Activated naive CD8-positive, alpha-beta T cell treated with anti-CD3 and anti-CD28 coated beads for 36 hours (primary cell): ENCODE measurements at places on chromosomes 16 and 17. TPM values are rescaled to one million over a fixed set of nuclear protein-coding genes. Genes with fewer than 3 reads are reported as not detected.

ZNF75A gene
- 34.2 TPM for total RNA-seq

GRCh38 chr17:18368946-18369345 is 5.6 kb upstream of the SHMT1 start:
- H3K4me3 ChIP-seq, result no peak overlapping the region
- peaks cover 2% of the 10 kb centered on the region for H3K4me1 ChIP-seq
- H3K27me3 ChIP-seq, result peaks cover 3% of the 10 kb centered on the region
- no peak overlapping the region for H3K27ac ChIP-seq
- no peaks in the 10 kb centered on the region for H3K36me3 ChIP-seq

DNA sequence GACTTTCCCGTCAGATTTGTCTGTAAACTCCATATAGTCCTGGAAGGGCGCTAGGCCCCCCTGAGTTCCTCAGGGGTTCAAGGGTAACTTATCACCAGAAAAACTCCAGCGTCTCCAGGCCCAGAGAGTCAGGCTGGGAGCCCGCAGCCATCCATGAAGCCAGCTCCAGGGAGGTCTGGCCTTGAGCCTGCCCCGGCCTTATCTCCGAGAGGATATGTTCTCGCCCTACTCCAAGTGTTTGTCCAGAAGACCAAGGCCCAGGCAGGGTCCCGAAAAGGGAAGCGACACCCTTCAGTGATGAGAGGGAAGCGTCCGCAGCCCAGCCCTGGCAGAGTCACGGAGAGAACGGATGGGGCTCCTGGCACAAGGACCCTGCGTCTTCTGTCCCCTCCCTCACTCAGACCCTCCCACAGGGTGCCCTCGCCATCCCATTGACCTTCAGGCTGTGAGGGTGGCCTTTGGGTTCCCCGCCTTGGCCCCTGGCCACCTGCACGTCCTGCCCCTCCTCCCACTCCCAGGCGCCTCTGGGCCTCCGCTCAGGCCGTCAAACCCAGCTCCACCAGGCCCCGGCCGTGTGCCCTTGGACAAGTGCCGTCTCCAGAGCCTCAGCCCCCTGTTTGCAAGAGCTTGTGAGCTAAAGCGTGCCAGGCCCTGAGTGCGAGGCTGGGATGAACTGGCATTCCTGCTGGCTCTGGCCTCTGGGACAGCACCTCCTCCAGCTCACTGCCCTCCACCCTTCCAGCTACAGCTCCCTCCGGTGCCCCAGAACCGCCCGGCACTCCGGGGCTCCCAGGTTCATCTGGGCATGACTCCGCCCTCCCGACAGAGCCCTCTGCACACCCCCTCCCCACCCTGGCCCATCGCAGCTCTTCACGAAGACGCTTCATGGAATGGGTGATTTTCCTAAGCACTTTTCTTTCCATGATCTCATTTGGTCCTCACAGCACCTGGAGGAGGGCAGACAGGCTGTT is 83.4 kb downstream of the ZDHHC7 start:
- H3K27ac ChIP-seq, result no peak overlapping the region
- no peak for DNase-seq
- H3K27me3 ChIP-seq, result no peaks in the 10 kb centered on the region
- H3K4me1 ChIP-seq, result peaks cover 3% of the 10 kb centered on the region

GRCh38 chr16:7997966-7998365 is 592.3 kb downstream of the TMEM114 start:
- no peaks in the 10 kb centered on the region for H3K27me3 ChIP-seq
- no peaks in the 10 kb centered on the region for H3K4me1 ChIP-seq
- H3K27ac ChIP-seq, result no peak overlapping the region
- no peak overlapping the region for H3K4me3 ChIP-seq
- no peak for DNase-seq

SEPTIN12 gene
- total RNA-seq, result not detected

RRAD gene
- total RNA-seq, result 0.20 TPM

GRCh38 chr17:57442914-57443571 is 186.7 kb downstream of the MSI2 start:
- H3K27ac ChIP-seq, result peak overlapping the region; percentile 93
- no peaks in the 10 kb centered on the region for H3K27me3 ChIP-seq
- peaks cover 70% of the 10 kb centered on the region for H3K4me1 ChIP-seq

DNA sequence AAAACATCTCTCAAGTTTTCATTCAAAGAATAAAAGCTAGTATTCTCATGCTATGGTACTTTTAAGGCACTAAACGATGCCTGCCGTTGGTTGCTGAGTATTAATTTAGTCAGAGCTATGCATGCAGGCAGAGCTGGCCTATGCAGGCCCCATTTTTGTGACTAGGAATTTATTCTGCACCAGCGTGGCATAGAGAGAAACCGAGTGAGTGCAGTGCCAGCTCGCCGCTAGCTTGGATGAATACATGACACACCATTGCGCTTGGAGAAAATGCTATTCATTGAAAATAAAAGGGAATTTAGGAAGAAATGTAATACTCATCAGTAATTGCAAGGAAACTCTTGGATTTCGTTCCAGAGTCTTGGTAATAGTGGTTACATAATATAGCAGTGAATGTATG is 231.6 kb upstream of the RBFOX1 start:
- no peak for DNase-seq
- H3K36me3 ChIP-seq, result no peaks in the 10 kb centered on the region
- no peaks in the 10 kb centered on the region for H3K4me1 ChIP-seq
- no peak overlapping the region for H3K27ac ChIP-seq
- no peak overlapping the region for H3K4me3 ChIP-seq

DNA sequence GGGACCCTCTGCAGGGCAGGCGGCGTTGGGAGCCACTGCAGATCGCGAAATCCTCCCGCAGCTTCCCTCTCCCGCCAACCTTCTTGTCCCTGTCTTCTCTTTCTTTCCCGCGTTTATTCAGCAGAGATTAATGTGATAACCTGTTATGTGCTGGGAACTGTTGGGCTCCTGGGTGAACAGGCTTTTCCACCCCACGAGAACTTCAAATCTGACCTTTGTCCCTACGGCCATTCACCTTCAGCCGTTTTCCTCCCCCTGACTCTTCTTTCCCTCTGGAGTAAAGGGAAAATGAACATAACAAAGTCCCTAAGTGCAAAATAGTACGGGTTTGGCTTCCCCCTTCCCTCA is 15.2 kb upstream of the KPNA2 start:
- peak overlapping the region; percentile 92 for H3K27ac ChIP-seq
- peak overlapping the region; percentile 88 for H3K4me3 ChIP-seq
- peaks cover 2% of the 10 kb centered on the region for H3K36me3 ChIP-seq
- peaks cover 15% of the 10 kb centered on the region for H3K4me1 ChIP-seq

CTRL gene
- total RNA-seq, result 6.8 TPM

- H3K4me1 ChIP-seq, result no peaks in the 10 kb centered on the region
- H3K4me3 ChIP-seq, result no peak overlapping the region
- no peaks in the 10 kb centered on the region for H3K27me3 ChIP-seq
Measured at GRCh38 chr16:3771513-3771912, 54.2 kb upstream of the TRAP1 start.

- H3K4me3 ChIP-seq, result no peak overlapping the region
- no peaks in the 10 kb centered on the region for H3K4me1 ChIP-seq
- H3K27me3 ChIP-seq, result peaks cover 41% of the 10 kb centered on the region
- H3K36me3 ChIP-seq, result no peaks in the 10 kb centered on the region
Measured at GRCh38 chr16:20072146-20072873, 1.4 kb downstream of the GPR139 start.
